ENCODE measurements at places on chromosomes 11 and 22.
A peak's percentile ranks its signal among the peaks of the same experiment; 100 is the strongest.

GRCh38 chr11:33172996-33173395 lies 11.7 kb upstream of the CSTF3 start:
- DNase-seq, result peak; percentile 38

GRCh38 chr11:67266449-67267187 lies at the start of gene GRK2:
Gene GRK2, plus strand, starts transcription at chr11:67266473. Its CDS starts 227 bp downstream, at chr11:67266700.
- DNase-seq, result peak; percentile 41

DNA sequence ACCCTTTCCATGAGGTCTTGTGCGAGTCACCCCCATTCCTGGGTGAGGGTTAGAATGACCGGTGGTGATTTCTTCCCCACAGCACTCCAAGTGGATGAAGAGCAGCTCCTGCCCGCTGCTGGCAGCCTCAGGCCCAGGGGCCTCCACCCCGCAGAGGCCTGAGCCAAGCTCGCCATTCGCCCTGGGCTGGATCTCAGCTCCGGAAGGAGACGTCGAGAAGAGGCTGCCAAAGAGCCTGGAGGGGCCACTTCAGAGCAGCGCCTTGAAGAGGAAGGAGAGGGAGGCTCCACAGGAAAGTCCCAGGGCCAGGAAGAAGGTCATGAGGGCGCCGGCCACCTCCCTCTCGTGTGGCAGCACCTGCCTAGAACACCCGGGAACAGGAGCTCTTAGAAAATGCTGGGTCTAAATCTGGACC lies 8.4 kb downstream of the SLC29A2 start:
- no peak for DNase-seq

GRCh38 chr11:27626269-27626937 lies 73.9 kb downstream of the BDNF start:
- DNase-seq, result no peak

DNA sequence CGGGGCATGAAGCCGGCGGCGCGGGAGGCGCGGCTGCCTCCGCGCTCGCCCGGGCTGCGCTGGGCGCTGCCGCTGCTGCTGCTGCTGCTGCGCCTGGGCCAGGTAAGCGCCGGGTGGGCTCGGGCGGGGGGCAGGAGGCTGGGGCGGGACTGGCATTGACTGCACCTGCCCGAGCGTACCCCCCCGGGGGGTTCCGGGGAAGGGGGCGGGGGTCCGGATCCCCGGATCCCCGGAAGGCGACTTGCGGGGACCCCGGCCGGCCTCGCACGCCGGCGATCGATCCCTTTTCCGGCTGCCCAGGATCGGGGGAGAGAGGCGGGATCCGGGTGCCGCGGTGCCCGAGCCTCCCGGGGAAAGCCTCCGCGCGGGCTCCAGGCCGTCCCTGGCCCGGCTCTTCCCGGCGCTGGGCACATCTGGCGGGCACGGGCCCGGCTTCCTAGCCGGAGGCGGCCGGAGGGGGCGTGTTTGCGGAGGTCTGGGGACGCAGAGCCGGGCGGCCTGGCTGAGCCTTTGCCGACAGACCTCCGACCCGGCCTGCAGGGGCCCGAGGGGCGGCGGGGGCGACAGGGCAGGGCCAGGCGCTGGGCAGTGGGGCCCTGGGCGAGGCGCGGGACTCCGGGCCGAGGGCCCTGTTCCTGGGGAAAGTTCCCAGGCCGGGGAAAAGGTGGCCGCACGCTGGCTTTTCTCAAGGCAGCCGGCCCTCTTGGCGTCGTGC lies 705 bp downstream of the PTPRJ start:
- DNase-seq, result peak; percentile 35

DNA sequence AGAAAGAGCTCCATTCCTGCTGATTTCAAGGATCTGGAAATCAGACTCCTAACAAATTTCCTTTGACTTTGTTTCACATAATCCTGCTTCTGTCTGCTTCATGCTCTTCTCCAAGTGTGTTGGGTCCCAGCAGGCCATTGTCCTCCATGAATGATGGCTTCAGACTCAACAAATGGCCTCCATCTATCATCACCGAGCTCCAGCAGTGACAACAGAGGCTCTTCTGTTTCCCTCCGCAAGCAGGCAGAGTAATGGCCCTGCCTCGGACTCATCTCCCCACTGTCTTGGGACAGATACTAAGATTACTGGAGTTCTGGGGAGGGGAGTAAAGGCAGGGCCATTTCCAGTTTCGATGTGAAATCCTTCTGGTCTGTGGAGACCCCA lies 127.3 kb downstream of the TENM4 start:
- DNase-seq, result no peak

DNA sequence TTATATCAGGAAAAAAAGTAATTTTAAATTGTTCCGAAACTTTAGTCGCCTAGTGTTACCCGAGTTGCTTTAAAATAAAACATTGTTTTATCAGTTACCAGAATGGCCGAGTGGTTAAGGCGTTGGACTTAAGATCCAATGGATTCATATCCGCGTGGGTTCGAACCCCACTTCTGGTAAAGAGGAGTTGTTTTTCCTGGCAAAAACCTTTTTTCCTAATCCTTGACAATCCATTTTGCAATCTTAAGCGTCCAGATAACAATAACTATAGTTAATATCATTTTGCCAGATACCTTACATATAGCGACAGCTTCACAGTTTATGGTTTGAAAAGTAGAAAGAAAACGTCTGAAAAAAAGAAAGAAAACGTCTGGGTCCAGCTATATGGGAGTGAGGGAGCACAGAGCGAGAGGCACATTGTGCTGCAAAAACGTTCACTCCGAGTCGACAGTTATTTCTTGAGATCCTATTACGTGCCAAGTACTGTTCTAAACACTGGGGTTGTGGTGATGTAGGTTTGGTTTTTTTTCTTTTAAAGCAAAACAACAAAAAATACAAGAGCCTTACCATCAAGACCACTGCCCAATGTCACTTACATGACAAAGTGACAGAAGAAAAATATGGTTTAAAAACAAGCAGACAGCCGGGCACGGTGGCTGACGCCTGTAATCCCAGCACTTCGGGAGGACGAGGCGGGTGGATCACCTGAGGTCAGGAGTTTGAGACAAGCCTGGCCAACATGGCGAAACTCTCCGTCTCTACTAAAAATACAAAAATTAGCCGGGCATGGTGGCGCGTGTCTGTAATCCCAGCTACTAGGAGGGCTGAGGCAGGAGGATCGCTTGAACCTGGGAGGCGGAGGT lies 40.6 kb downstream of the OR4D9 start:
- peak; percentile 87 for DNase-seq

- DNase-seq, result no peak
Measured at GRCh38 chr11:109249597-109249996, 172.4 kb upstream of the C11orf87 start.

GRCh38 chr22:37449331-37450001 lies 22.2 kb upstream of the ELFN2 start:
- no peak for DNase-seq

DNA sequence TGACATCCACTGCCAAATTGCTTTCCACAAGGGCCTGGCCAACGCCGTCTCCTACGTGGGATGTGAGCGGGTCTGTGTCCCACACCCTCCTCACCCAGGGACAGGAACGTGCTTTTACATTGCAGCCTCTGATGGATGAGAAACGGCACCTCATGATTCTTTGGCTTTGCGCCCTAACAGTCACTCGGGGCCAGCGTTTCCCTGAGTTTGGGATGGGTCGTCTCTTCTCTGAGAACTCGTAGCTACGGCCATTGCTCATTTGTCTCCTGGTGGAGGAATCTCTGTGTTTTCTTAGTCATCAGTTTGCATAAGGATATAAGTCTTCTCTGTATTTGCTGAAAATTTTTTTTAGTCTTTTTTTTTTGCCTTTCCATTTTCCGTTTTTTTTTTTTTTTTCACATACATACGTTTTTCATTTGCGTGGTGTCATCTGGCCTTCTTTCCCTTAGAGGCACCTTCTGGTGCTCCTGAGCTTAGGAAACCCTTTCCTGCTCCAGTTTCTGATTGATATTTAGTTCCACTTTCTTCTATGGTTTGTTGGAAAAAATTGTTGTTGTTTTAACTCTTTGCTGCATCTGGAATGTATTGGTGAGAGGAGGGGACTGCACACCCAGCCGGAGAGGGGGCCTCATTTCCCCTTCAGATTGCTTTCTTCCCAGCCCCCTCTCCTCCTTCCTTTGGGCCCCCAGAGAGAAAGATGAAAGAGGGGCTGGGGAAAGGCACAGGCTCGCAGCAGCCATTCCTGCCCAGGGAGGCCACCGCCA lies 12.0 kb downstream of the TNNT3 start:
- DNase-seq, result peak; percentile 78

- no peak for DNase-seq
Measured at GRCh38 chr11:30753504-30753903, 167.4 kb upstream of the MPPED2 start.

All from fibroblast of upper back skin (primary cell).